ENCODE measurements at places on chromosomes 7 and 10. TPM values are rescaled to one million over a fixed set of nuclear protein-coding genes. Genes with fewer than 3 reads are reported as not detected.

- no peak for DNase-seq
Measured at GRCh38 chr7:75888464-75889222, 9.8 kb downstream of the RHBDD2 start.

- no peak for DNase-seq
Measured at GRCh38 chr7:2138146-2138765, 94.5 kb downstream of the MAD1L1 start.

GRCh38 chr7:124635416-124635815 lies 130.2 kb downstream of the GPR37 start:
- DNase-seq = peak; percentile 2

DNA sequence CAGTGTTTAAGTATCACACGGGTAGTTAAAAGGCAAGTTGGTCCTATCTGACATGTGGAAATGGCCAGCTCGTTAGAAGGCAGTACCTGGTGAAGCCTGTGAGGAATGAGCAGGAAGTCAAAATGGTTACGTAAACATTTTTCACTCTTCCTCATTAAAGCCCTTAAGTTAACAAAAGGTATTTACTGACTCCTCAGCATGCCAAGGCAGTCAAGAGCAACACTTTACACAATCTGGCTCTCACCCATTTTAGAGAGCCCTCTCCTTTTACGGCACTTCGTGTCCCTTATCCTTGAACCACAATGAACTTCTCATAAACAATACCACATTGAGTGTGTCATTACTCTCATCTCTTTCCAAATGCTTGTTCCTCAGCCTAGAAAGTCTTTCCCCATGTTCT lies 11.0 kb upstream of the RSBN1L start:
- no peak for DNase-seq

ZNF775 gene
- total RNA-seq = 44.2 TPM

DGKI gene
- 0.14 TPM for total RNA-seq

DNA sequence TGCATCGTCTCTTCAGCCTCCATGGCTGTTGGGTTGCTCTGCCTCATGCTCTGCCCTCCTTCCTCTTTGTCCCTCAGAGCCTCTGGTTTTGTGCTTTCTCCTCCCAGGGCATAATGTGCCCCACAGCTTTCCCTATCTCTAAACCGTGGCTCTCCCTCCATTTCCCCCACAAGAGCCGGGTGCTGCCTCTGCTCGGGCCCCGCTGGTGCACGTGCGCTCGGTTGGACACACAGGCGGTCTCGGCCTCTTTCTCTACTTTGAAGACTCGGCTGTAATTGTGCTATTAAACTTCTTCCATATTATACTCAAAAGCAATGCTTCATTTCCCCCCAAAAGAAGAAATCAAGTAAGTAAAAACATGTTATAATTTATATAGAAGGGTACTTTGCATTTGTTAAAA lies 109.7 kb upstream of the KLF14 start:
- DNase-seq = no peak

GRCh38 chr7:105675934-105676371 lies 94.7 kb upstream of the EFCAB10 start:
- DNase-seq = no peak

DNA sequence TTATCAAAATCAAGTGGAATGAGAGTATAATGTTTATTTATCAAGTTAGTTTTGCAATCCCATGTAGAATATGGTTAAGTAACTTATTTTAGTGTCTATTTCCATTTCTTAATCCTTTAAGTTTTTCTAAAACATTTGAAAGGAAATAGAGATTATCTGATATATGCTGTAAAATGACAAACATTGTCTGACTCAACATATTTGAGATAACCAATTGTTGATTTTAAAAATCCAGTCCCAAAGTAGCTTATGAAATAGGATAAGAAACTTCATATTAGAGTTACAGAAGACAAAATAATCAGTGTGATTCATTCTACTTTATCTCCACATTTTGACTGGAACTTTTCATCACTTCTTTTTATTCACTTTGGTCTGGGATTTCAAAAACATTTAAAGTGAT lies 38.7 kb upstream of the CDK1 start:
- no peak for DNase-seq

- DNase-seq = no peak
Measured at GRCh38 chr10:123564631-123565030, 101.5 kb upstream of the GPR26 start.
